Thoracic aorta endothelial cell (primary cell): ENCODE measurements at places on chromosomes 1 and 21. TPM values are rescaled to one million over a fixed set of nuclear protein-coding genes. Genes with fewer than 3 reads are reported as not detected.

TRIM58 gene
- 0.40 and 0.43 TPM in 2 replicates for total RNA-seq

OR6K3 gene
- not detected in 2 replicates for total RNA-seq

B3GALT2 gene
- not detected in 2 replicates for total RNA-seq

SLC2A5 gene
- total RNA-seq = 0.29 TPM in 1 of 2 replicates, not detected in the other

C4BPA gene
- total RNA-seq = not detected in 2 replicates

NTMT2 gene
- total RNA-seq = not detected in 2 replicates

DMAP1 gene
- total RNA-seq = 18.8 and 21.2 TPM in 2 replicates

AGT gene
- total RNA-seq = not detected in 2 replicates

MMP23B gene
- 0.13 and 0.29 TPM in 2 replicates for total RNA-seq

PTGFR gene
- total RNA-seq = under 0.01 and 0.14 TPM in 2 replicates

KRTAP15-1 gene
- total RNA-seq = not detected in 2 replicates

CLCNKB gene
- total RNA-seq = not detected in 2 replicates

LCE1B gene
- 0.22 TPM in 1 of 2 replicates, not detected in the other for total RNA-seq
